NCI-H510A treated with DMSO at 0.1 percent for 48 hours (cell line): ENCODE measurements at places on chromosomes 11 and 22.

DNA sequence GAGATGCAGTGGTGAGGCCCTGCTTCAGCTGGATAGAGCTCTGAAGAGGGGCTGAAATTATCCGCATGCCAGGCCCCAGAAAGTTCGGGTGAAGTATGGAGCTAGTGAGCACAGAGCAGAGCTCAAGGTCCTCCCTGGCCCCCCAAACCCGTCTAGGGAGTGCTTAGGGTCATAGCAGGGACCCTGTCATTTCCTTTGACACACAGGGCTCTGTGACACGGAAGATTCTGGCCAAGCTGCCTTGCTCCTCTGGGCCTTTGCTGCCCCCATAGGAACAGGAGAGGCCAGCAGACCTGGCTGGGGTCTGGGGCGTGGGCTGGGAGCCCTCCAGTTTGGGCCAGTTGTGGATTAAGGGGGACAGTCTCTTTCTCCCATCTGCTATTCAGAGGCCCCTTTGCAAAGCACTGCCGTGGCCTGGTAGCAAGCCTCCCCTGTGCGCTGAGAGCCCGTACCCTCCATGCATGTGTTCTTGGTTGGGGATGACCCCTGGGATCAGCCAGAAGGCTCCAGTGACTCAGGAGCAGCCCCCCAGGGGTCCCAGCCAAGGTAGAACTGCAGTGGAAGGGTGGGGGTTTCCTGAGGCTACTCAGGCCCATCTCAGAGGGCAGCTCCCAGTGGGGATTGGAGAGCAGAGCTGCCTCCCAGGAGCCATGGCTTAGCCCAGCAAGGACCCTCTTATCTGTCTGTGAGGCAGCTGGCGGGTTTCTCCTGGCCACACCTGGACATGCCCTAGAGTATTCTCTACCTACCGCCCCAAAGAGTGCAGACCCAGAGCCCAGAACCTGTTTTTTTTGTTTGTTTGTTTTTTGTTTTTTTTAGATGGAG lies 42.3 kb downstream of the RNF141 start:
- no peak for DNase-seq

GRCh38 chr11:205221-206001 lies 1.8 kb downstream of the BET1L start:
- DNase-seq, result no peak

DNA sequence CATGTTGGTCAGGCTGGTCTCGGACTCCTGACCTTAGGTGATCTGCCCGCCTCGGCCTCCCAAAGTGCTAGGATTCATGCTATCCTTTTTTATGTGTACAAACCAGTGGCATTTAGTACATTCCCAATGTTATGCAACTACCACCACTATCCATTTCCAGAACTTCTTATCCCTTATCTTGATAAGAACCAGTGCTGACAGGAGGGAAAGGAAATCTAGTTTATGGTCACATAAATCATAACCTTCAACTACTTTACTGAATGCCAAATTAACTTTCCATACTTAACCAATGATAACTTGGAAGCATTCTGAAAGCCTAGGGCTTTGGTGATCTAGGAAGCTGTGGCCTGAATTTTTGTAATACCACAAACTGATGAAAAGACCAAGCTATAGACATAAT lies 170.4 kb downstream of the SWAP70 start:
- DNase-seq, result no peak

DNA sequence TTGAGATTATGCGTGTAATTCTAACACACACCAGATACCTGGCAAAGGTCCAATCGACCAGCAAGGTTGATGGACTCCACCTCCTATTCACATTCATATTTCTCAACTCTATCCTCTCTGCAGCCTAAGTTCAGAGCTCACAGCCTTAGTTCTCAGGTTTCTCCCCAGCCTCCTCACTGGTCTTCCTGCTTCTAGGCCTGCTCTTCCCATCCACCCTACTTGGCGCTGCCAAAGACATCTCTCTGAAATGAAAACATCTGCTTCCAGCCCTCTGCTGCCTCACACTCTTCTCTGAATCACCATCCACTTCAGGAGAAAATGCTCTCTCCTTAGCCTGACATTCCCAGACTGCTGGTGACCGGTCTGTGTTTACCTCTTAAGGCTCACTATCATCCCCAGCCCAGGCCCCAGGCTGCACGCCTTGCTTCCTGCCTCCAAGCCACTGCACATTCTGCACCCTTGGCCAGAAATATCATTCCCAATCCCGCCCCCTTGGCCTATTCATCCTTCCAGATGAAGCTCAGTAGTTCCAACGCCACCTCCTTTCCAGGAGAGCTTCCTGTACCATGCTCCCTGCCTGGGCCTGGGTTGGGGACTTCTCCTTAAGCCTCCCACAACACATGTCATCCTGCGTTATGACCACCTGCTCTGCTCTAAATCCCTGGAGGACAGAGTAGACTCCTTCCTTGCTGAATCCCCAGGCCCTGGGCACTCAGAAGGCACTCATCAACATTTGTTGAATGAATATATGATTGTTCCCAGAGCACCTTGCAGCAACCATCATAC lies 3.5 kb downstream of the ARRB1 start:
- DNase-seq, result peak; percentile 62

DNA sequence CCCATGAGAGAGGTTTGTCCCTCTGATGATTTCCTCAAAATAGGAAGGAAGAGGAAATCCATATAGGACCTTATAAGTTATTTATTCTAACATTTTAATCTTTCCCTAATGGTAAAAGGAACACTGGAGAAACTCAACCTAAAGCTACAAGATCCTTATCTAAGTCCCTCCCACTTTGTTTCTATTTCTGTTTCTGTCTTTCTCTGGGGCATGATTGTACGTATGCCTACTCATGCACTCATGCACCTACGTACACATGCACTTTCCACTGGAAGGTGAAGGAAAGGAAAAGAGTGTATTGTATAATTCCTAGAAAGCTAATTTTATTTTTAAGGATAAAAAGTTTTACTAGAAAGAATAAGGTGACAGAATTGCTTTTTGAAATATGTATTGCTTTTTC lies 125.0 kb downstream of the RAB38 start:
- DNase-seq, result no peak

- DNase-seq, result peak; percentile 7
Observed at GRCh38 chr22:31829505-31829904, 75.7 kb downstream of the DEPDC5 start.
